ENCODE measurements at places on chromosomes 1 and 21. TPM values are rescaled to one million over a fixed set of nuclear protein-coding genes. Genes with fewer than 3 reads are reported as not detected.

Gene S100A9
- 44.6 TPM for polyA plus RNA-seq

Gene INSRR
- not detected for polyA plus RNA-seq

Gene NOS1AP
- not detected for polyA plus RNA-seq

Gene CFAP74
- polyA plus RNA-seq = not detected

Gene TBX15
- not detected for polyA plus RNA-seq

Gene CREB3L4
- polyA plus RNA-seq = 6.5 TPM

Gene MARK1
- polyA plus RNA-seq = 0.51 TPM

Gene FAM177B
- polyA plus RNA-seq = 30.0 TPM

Gene TMEM200B
- 0.33 TPM for polyA plus RNA-seq

Data from IgD-negative memory B cell (primary cell).